ENCODE measurements at places on chromosomes 3 and 15. TPM values are rescaled to one million over a fixed set of nuclear protein-coding genes. Genes with fewer than 3 reads are reported as not detected.

DNA sequence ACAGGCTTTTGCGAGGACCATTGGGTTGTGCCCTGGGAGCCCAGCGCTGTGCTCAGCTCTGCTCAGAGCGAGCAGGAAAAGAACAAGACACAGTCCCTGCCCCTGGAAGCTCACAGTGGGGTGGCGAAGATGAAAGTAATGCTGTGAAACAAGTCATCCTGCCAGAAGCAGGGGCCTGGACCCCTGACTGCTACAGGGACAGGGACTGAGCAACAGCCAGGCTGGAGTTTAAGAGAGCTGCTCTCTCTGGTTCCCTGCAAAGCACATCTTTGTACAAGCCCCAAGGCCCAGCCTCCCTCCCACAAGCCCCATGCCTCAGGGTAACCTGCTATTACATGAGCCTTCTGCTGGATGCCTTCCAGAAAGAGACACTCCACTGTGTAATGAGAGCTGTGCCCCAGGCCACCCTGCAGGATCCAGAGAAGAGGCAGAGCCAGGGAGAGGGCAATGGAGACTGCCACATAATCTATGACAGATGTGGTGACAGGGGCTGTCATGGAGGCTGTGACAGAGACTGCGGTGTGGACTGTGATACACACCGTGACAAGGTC, 7.1 kb upstream of the HCN4 start:
- DNase-seq: peak; percentile 46

DNA sequence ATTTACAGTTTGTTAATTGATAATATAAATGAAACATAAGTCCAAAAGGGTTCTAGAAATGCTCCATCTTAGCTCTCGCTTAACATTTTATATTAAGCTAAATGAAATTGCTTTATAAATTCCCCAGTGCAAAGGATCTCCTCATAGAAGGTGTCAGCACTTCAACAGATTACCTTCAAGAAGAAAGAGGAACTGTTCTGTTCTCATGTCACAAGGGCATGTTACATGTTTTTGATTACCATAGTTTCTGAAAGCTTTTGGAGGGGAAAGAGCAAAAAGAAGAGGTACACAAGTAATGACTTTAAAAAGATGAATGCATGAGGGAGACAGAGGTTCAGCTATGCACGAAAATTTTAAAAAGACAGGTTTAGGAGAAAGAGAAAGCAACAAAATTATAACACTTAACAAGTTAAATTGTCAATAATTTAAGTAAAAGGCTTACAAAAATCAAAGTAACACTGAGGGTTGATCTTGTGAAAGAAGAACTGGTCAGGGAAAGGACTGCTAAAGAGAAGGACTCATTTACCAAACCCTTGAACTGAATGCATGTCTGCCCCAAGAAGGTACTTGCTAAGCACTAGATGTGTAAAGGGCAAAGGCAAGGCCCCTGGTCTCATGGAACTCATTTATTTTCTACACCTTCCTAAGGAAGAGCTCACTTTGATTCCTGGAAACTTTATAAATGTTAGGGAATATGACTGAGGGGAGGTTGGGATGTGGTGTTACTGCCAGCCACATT, 45.1 kb downstream of the CCDC191 start:
- DNase-seq: no peak

DNA sequence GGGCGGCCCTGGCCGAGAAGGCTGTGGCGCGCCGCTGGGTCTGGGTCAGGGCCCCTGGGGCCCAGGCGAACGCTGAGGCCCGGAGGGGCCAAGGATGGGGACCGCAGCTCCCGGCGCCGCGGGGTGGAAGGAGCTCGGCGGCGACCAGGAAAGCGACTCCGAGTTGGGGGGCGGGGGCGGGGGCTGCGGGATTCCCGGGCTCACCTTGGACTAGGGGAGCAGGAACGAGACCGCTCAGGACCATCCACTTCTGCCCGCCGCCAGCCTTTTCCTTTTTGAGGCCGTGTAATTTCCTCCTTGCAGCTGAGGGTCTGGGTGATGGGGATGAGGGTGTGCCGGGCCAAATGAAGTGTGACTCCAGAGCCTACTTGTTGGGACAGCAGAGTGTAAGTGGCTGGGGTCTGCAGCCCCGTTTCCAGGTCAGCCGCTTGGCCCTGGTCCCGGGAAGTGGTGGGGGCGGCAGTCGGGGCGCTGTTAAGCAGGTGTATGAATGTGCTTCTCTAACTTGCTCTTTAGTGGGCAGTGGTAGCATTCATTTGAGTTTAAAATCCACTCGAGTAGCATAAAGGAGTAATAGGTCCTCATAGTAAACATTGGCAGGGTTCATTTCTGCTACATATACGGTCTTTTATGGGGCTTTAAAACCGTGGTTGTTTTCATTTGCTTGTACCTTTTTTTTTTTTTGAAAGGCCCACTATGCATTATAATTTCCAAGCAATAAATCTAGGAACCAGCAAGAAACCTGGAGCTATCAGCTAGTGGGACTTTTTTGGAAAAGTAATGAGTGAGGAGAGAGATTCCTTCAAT, 717 bp downstream of the PXK start:
- peak; percentile 83 for DNase-seq

DNA sequence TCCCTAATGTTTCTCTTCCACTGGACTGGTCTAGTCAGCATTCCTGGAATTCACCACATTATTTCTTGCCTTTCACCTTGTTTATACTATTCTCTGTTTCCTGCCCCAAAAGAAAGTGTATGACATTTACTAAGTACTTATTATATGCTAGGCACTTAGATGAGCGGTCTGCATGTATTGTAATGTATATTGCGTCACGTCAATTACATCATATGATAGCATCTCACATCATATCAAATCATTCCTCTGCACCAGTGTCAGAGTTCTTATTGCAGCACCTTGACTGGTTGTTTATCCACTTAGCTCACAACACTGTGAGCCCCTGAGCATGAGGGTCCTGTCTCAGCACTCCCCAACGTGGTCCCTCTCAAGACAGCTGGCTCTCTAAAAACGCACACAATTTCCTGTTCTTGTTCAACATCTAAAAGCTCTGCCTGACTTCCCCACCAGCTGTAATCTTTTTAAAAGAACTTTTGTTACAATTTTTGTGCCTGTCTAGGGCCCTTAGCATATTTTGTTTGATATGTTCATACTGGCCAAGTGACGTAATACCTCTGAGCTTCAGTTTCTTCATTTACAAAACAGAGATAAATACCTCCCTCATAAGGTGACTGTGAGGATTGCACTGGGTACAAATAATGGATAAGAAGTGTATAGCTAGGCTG, 58.8 kb downstream of the ARHGAP31 start:
- no peak for DNase-seq

DNA sequence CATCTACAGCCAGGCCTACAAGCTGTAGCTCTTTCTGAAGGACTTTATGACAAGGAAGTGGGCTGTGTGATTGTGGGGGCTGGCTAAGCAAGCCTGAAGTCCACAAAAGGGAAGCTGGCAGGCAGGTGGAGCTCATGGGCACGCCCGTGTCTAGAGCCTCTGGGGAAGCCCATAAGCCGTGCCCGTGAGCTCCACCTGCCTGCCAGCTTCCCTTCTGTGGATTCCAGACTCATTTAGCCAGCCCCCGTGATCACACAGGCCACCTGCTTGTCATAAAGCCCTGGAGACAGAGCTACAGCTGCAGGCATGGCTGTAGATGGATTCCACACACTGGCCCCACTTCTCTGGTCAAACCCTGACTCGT, 15.2 kb downstream of the EFCC1 start:
- no peak for DNase-seq

SV2B gene
- under 0.01 TPM for total RNA-seq

Measured in H7 (cell line).